ENCODE measurements at places on chromosomes 5 and 9.

GRCh38 chr5:89686081-89686765 is 723.3 kb downstream of the CETN3 start:
- DNase-seq, result no peak

DNA sequence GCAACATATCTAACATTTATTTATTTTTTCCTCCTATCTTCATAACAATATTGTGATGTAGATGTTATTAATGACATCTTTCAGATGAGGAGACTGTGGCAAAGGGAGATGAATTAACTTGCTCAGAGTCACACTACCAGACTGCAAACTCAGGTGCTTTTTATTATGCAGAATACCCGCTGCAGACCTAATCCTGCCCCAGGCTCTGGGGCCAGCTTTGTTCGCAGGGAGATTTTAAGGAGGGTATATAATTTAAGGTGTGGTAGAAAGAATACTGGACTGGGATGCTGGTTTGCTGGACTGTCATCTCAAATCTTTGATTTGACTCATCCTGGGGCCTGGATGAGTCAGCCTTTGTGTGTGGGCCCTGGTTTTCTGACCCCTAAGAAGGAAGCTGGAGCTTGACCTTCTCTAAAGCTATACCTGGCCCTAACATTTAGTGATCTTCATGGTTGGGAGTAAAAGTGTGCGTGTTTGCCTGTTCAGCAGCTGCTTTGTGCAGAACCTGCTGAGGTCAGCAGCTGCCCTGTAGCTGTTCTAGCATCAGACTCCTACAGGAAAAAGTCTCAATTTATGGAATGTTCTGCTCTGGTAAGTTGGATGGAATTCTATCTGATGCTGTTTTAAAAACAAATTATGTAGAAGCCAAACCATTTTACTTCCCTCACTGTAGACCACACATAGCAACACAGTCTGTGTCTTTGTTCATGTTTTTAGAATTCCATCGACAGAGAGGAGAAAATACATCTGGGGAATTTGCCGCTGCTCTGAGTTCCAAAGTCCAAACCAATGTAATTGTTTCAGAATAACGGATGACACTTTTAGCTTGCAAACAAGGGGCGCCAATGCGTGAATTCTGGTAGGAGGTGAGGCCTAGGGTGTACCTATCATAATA is 4.5 kb downstream of the SLC36A1 start:
- peak; percentile 19 for DNase-seq

DNA sequence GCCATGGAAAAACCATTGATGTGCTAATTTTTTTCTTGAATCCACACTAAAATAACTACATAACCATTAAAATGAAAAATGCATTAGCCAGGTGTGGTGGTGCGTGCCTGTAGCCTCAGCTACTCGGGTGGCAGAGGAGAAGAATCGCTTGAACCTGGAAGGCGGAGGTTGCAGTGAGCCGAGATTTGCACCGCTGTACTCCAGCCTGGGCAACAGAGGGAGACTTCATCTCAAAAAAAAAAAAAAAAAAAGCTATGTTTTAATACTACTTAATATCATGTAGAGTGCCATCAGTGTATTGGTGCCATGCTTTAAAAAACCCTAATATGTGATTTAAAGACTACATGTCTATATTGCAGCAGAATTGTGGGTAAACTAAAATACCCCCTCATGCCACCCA is 58.9 kb downstream of the NDFIP1 start:
- DNase-seq, result no peak

DNA sequence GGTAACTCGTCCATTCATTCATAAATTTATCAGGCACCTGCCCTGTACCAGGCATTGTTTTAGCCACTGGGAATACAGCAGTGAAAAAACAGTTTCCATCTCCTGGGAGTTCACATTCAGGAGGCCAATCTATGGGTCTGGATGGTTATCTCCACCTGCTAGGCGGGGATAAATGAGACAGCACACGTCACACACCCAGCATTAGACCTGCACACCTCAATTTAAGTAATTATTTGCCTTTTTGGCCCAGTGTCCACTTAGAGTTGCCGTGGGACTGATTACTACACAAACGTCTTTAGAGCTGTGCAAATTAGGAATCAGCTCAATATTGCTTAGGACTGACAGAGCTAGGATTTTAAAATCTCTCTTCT is 46.1 kb downstream of the STK10 start:
- DNase-seq, result no peak

DNA sequence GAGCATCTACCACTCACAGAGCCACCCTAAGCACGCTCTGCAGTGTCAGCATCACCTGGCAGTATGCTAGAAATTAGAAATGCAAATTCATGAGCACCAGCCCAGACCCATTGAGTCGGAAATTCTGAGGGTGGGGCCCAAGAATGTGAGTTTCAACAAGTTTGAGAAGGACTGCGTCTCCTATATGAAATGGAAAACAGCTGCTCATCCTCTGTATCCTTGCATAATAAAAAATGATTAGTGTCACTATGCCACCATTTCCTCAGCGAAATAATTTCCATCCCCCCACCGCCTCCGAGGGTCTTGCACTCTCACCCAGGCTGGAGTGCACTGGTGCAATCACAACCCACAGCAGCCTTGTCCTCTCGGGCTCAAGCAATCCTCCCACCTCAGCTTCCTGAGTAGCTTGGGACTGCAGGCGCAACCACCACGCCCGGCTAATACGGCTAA is 1.3 kb upstream of the IQGAP2 start:
- no peak for DNase-seq

- DNase-seq, result no peak
Observed at GRCh38 chr5:171010816-171011215, 149.0 kb downstream of the RANBP17 start.

- no peak for DNase-seq
Observed at GRCh38 chr5:160793530-160793899, 58.5 kb downstream of the ATP10B start.

DNA sequence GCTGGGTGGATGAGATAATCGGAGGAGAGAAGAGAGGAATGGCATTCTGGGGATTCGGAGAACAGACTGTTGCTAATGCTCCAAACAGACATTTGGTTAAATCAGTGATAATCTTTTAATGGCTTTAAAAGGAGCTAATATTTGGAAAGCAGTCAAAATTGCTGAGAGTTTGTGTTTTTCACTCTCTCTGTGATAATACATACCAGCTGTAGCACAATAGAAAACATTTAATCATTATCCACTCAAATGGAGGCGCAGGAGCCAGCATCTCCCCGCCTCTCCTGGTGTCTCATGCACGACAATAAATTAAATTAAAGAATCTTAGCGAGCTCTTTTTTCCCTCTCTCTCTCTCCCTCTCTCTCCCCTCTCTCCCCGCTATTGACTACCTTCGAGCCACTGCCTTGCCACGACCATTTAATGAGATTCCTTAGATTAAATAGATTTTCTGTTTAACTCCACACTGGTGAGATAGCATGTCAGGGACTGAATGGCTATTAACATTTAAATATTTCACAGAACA is 268.6 kb upstream of the MVB12B start:
- no peak for DNase-seq

DNA sequence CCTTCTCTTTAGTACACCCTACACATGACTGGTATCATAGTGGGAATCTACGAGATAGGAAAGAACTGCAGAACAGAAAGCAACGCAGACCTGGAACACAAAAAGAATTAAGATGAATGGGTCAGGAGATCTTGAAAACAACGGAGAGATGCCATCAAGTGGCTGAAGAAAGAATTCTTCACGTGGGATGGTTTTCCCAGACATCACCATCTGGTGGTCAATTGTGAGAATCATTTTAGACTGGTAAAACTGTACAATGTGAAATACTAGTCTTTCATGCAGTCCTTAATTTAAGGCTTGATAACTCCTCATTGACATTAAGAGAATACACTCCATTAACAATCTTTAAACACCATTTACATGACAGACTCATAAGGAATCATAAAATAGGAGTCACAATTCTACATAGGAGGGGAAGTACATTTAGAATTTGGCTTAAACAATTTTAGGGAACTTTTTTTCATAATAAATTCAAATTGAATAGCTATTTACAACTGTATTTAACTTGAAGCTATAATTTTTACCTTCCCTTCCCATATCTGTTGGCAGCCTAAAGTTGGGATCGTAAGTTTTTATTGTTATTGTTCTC is 128.4 kb upstream of the TRPM3 start:
- DNase-seq, result peak; percentile 3

DNA sequence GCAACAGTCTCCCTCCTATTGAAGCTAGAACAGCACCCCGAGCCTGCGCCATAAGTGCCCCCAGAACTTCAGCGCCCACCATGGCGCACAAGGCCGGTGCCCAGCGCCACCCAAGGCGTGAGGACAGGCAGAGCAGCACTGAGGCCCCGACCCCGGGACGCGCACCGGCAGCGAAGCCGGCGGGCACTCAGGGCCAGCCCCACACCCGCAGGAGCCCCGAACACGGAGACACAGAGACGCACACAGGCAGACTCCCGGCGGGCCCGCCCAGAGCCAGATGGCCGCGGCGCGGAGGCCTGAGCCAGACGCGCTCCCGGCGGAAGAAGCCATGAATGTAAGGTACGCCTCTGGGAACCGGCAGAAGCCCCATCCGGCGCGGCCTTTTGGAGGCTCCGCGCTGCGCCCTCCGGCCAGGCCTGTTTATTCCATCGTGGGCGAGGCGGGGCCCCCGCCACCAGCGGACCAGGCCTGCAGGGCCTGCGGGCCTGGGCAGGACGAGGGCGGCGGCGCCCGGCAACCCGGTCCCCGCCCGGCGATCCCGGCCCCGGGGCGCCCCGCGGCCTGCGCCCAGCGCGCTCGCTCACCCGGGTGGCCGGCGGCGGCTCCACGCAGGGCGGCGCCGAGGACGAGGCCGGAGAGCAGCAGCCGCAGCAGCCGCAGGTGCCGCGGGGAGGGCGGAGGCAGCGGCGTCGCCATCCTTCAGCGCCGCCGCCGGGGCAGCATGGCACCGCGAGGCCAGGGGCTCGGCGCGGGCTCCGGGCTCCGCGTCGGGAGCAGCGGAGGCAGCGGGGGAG is 486 bp downstream of the NPDC1 start:
- DNase-seq, result no peak

- DNase-seq, result no peak
Observed at GRCh38 chr9:37337301-37337890, 85.1 kb upstream of the GRHPR start.

GRCh38 chr5:171475596-171475995 is 56.1 kb downstream of the FGF18 start:
- DNase-seq, result no peak

GRCh38 chr5:118249386-118249785 is 739.0 kb downstream of the DTWD2 start:
- DNase-seq, result no peak

DNA sequence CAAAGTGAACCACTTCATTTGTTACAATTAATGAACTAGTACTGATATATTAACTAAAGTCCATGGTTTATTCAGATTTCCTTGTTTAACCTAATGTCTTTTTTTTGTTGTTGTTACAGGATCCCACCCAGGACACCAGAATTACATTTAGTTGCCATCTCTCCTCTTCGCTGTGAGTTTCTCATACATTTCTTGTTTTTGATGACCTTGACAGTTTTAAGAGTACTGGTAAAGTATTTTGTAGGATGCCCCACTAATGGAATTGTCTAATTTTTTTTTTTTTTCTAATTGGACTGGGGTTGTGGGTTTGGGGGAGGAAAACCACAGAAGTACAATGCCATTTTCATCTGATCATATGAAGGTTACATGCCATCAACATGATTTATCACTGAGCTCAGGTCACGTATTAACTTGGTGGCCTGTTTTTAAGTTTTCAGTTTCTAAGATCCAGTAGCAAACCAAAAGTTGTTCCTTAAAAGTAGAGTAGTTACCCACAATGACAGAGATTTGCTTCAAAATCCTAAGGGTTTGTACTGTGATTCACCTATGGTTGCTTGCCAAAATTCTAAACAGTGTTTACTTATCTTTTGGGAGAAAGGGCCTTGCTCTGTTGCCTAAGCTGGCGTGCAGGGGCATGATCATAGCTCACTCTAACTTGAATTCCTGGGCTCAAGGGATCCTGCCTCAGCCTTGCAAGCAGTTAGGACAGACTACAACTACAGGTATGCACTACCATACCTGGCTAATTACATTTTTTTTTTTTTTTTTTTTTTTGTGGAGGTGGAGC is 4.5 kb upstream of the OTULIN start:
- DNase-seq, result no peak

DNA sequence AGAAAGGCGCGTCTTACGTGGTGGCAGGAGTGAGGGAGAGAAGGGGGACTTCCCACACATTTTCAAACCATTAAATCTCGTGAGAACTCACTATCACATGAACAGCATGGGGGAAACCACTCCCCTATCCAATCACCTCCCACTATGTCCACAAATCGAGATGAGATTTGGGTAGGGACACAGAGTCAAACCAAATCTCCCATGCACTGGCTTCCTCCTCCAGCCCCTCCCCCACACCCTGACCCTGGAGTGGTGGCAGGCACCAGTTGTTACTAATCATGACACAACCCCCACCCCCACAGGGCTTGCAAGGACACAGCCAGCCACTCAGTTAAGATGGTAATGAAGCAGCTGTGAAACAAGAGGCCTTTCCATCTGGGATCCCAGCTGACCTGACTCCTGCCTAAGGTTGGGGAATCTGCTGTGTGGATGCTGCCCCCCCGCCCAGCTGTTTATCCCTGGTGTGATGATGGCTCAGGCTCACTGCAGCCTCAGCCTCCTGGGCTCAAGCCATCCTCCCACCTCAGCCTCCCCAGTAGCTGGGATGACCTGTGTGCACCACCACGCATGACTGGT is 57.1 kb upstream of the FUBP3 start:
- DNase-seq, result no peak

GRCh38 chr5:33892620-33893137 is 889 bp upstream of the ADAMTS12 start:
- DNase-seq, result no peak

- no peak for DNase-seq
Observed at GRCh38 chr9:4113711-4114110, 186.2 kb downstream of the GLIS3 start.

DNA sequence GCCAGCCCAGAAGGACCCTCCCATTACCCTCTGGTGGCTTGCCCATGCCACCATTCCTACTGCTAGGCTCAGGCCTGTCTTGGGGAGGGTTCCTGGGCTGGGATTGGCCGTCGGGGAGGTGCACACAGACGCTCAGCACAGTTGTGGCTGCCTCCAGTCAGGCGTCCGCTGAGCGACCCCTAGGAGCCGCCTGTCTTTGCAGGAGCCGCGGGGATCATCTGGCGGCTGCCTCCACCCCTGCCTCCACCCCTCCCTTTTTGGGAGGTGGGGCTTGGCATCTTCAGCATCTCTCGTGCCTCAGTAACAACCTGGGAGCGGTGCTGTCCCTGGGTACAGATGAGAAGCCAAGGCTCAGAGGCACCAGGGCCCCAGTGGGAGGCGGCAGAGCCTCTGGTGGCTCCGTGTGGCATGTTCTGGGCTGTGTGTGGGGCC is 39.6 kb downstream of the RXRA start:
- no peak for DNase-seq

GRCh38 chr9:136170006-136170901 is 34.7 kb downstream of the LHX3 start:
- peak; percentile 91 for DNase-seq

- DNase-seq, result no peak
Observed at GRCh38 chr5:149437391-149438040, 58.4 kb upstream of the IL17B start.

- peak; percentile 82 for DNase-seq
Observed at GRCh38 chr9:113275157-113276131, at the start of the genes CDC26 and PRPF4. Gene CDC26 (minus strand): TSS chr9:113275572. CDS start chr9:113272507, 3,065 bp downstream. Gene PRPF4 (plus strand): TSS chr9:113275658. CDS start chr9:113275744, 86 bp downstream.

Measured in GM12891 (cell line).